NCI-H1105 (cell line): ENCODE measurements at places on chromosomes 7 and 10.

DNA sequence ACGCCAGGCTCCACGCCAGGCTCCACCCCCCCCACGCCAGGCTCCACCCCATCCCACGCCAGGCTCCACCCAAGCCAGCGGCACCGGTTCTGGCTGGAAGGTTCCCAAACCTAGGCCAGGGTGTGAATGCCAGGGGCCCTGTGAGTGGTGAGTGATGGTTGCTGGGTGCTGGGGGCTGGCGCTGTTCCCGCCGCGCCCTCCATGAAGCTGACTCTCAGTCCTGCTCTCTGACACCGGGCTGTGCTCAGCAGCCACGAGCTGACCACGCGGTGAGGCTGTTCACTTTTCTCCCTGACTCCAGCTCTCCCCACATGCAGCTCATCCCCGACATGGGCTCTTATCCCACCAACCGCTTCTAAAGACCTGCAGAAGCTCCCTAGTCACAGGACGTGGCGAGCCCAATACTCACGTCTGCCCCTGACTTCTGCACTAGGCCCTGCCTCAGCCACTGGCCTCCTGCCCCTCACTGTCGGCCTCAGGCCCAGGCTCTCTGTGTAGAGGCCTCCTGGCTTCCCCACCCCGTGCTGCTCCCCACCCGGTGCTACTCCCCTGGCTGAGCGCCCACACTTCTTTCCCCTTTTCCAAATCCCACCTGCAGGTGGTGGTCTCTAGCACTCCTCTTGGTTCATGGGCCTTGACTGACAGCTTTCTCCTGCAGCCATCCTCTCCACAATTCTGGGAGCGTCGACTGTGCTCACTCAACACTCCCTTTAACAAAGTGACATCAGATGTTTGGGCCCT, 603.0 kb downstream of the PTPRN2 start:
- DNase-seq, result no peak

- no peak for DNase-seq
Observed at GRCh38 chr7:39153647-39154046, 175.9 kb downstream of the POU6F2 start.

DNA sequence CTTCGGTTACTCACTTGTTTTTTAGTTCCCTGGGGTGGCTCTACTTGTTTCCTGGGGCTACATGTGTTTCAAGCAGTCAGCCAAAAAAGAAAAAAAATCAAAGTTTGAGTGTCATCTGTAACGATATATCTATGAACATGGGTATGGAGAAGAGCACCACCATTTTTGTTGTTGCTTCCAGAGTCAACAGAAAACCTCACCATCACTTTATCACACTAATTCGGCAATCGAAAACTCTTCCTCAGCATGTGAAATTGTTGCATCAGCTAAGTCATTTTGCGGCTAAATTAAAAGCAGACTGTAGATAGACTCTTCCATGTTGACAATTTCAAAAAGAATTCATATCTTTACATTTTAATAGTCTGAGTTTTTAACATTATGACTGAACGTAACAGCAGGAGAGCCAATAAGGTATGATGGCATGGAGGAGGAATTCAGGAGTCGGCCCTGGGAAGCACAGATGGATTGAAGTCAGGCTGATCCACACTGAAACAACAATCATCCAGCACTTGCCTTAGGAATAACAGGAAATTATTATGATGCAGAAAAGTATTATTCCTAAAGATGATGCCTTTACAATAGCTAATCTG, 455.7 kb upstream of the KLF6 start:
- DNase-seq, result no peak

- no peak for DNase-seq
Observed at GRCh38 chr7:65931685-65932084, 50.3 kb downstream of the GUSB start.

DNA sequence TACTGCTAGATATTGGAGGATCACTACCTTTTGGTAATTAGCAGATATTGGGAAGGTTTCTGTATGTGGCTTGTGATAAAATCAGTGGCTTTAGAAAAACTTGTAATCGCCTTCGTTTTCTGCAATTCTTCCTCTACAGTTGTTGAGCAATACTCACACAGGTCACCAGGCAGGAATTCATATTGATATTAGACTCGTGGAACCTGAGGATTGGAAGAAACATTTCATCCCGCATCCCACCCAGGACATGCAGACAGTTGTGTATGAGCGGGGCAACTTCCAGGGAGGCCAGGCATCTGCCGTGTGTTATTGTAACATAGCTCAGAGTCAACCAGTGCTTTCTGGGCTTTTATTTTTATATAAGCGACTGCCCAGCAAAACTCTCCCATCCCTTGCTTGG, 821.3 kb downstream of the LRMDA start:
- no peak for DNase-seq

GRCh38 chr7:104410742-104411141, 82.3 kb downstream of the LHFPL3 start:
- no peak for DNase-seq

DNA sequence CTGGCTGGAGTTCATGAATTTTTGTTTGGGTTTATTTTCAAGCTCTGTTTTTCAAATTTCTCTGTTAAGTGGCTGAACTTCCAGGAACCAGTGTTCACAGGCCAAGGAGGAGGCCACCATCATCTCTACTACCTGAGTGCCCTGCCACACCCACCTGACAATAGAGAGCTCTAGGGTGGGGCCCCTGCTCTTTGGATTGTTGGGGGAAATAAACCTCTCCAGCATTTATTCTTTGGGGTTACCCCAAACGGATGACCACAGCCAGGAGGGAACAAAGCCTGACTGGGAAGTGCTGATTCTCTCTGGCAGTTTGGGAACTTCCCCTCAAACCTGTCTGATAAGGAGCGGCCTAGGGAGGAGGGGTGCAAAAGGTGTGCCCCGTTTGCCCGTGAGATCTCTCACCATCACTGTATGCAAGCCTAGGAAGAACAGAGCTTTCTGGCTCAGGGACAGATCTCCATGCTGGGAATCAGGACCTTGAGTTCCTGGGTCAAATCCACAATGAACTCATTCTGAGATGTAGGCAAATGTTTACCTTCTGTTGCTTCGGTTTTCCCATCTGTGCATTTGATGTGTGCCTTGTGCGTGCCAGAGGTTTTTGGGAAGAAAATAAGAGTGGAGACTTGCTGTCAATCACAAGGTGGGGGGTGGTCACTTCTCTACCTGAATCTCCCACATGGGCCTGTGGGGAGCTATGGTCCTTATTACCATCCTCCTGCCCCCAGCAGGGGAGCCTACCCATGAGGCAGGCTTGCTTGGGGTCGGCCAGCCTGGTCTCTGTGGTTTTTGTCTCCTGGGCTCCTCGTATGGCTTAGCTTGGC, 27.7 kb upstream of the PDCD4 start:
- DNase-seq, result no peak

DNA sequence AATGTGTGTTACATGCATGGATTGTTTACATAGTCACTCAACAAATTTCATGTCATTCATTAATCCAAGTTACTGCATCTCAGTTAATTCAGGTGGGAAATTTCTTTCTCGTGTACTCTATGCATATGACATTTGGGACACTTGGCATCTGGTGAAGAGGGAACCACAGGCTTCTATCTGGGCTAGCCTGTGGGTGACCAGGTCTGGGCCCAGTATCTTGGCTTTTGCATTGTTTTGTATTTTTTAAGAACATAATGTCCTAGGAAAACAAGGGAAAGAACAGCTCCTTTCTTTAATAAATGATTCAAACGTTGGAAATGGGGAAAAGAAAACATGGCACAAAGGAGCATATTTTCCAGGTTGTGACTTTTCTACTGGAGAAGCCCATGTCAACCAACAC, 331.1 kb downstream of the WDR11 start:
- no peak for DNase-seq

DNA sequence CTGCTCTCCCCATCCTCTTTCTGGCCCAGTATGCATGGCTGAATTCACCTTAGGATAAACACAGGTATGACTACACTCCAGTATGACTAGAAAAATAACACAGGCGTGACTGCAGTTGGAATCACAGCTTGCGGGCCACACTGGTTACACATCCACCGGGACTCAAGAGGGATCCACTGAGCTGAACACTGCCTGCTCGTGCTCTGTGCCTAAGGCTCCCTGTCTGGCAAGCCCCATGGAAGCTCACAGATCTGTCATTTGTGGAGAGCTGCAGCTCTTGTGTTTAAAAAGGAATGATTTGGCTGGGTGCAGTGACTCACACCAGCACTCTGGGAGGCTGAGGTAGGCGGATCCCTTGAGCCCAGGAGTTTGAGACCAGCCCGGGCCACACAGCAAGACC, 26.8 kb downstream of the VOPP1 start:
- no peak for DNase-seq

GRCh38 chr10:852386-852785, 79.1 kb downstream of the LARP4B start:
- DNase-seq, result no peak

GRCh38 chr10:71962901-71963300, 1.3 kb upstream of the CHST3 start:
- DNase-seq, result no peak
